ENCODE measurements at places on chromosomes 2 and 18.

- DNase-seq = no peak
These were observed 115.8 kb upstream of the PDE1A start for GRCh38 chr2:182542501-182543258.

DNA sequence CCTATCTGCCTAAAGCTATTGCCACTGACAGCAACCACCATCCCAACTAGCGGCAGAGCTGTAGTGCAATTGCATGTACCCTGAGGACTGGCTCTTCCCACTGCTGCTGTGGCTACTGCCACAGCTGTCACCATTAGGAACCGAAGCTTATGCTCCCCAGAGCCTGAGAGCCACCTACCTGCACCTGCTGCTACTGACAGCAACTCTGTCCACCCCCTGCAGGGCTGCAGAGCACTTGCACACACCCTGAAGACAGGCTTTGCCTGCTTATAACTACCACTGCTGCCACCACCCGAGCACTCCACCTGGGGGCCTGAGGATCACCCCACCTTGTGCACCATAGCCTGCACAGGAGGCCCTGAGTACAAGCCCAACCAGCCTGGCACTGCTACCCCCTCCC is 217.6 kb upstream of the FOSL2 start:
- no peak for DNase-seq

- DNase-seq = no peak
These were observed 34.1 kb upstream of the LCLAT1 start for GRCh38 chr2:30412684-30413570.

DNA sequence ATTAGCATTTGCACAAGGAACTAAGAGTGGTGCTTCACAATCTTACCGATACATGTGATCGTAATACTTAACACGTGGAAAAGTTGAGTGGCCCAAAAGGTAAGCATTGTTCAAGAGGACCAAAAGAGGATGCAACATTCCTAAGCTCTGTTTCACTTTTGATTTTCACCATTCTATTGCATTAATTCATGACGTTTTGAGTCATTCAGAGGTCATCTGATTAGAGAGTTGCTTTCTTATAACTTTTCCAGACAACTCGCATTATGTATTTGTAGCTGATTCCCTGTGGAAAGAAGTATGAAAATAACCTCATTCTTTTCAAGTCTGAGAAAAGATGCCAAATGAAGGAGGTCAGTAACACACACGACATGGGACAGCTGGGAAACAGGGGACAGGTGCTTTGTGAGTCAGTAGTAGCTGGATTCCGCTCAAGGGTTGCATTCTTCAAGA is 344.4 kb downstream of the RND3 start:
- no peak for DNase-seq

DNA sequence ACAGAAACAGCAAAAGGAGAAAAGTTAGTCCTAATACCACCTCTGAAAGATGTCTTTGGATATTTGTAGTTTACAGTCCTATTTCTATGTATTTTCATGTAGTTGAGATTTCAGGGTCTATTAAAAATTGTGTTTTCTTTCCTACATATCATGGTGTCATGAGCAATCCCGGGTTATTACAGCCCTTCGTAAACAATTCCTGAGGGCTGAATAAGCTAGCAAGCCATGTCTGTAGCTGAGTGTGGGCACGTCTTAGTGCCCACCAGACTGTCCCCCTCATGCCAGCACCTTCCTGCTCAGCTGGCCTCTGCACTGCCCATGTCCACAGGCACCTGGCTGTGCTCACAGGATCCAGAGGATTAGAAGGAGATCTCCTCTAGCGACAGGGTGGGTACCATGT is 60.6 kb downstream of the CTIF start:
- DNase-seq = no peak

GRCh38 chr2:237012004-237012403 is 73.7 kb upstream of the COPS8 start:
- no peak for DNase-seq

GRCh38 chr2:1972422-1972821 is 228.1 kb upstream of the PXDN start:
- no peak for DNase-seq
